ENCODE measurements at places on chromosomes 12 and 14. TPM values are rescaled to one million over a fixed set of nuclear protein-coding genes. Genes with fewer than 3 reads are reported as not detected.

Gene TAS2R50
- total RNA-seq: 0.40 TPM

Gene AGAP2
- 0.78 TPM for total RNA-seq

Gene KRT2
- not detected for total RNA-seq

Gene P3H3
- total RNA-seq: 9.5 TPM
